Nucleus accumbens (tissue), 56 donors: ENCODE measurements at places on chromosomes 6 and 20.

GRCh38 chr6:142783499-142783898, 161.5 kb downstream of the HIVEP2 start:
- DNase-seq = no peak

DNA sequence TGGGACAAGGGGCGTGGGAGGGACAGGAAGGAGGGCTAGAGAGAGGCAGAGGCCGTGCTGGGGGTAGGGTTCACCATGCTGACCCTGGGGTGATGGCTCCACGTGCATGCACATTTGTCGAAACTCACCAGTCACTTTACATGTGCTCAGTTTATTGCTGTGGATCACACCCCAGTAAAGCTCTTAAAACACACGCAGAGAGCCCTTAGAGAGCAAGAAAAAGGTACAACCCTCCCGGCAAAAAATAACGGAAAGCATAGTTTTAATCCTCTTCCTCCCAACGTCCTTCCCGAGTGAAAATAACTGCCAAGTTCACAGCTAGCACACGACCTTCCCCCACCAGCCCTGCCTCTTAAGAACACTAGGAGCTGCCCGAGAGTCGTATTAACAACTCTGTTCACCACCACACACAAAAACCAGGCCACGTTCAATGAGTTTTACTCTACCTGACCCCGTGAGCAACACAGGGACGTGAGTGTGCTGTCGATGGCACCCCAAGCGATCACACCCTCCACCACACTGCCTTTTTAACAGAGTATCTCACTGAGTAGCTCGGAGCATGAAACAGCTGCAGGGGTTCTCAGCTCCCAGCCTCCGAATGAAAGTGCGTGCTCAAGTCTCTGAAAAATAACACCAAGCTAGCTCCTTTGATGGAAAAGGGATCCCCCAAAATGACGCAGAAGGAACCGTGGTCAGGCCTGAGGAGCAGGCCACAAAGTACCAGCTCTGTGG, 39.7 kb downstream of the TAF4 start:
- no peak for DNase-seq

- no peak for DNase-seq
These were observed 34.7 kb upstream of the FAM8A1 start for GRCh38 chr6:17565399-17565798.

DNA sequence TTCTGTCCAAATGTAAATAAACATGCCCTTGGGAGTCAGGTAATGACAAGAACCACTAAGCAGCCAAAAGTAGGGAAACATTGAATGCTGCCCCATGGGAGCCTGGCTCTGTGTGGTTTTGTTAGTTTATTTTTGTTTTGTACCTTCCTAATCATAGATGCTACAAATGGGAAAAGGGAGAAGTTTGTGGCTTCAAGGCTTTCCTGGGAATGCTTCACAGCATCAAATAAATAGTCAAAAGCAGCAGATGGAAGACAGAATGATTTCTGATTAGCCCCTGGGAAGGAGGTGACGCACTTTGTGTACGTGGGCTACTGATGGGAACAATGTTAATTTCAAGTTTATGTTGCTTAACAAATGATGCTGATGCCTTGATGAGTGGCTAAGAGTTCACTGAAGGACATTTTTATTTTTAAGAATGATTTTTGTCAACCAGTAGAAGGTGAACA, 532.7 kb downstream of the BCKDHB start:
- DNase-seq = no peak

GRCh38 chr20:34316196-34316814, 13.2 kb upstream of the AHCY start:
- no peak for DNase-seq

DNA sequence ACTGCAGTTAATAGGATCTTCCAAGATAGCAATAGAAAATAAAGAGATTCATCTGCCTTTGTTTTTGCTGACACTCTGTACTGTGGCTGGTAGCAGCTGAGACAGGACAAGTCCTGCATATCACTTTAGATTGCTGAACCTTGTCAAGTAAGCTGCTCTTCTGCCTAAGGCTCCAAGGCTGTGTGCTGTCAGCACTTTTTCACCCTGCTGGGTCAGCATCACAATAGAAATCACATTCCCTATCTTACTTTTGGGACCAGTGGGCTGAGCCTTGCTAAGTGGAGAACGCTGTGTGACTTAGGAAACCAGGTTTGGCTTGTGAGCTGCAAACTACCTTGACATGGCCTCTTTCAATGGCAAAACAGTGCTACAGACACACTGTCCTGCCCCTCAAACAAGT, 263.9 kb downstream of the FRK start:
- DNase-seq = no peak

GRCh38 chr6:8608737-8609136, 173.4 kb upstream of the SLC35B3 start:
- DNase-seq = no peak

DNA sequence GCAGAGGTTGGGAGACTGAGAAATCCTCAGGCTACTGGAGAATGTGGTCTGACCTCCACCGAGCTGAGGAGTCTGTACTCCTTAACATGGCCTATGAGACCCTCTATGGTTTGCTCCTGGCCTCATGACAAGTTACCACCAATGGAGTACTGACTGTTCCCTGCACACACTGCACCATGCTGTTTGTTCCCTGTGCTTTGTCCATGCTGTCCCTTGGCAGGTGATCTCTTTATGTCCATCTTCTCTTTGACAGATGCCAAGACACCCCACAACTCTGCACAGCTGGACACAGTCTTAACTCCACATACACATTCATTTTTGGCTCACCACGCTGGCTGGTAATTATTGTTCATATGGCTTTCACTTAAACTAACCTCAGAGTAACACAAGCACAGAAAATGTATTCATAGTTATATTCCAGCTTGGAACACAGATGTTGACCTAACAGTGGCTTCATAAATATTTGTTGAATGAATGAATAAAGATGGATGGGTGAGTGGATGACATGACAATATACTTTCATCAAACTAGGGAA, 258.0 kb downstream of the ATXN1 start:
- DNase-seq = no peak

DNA sequence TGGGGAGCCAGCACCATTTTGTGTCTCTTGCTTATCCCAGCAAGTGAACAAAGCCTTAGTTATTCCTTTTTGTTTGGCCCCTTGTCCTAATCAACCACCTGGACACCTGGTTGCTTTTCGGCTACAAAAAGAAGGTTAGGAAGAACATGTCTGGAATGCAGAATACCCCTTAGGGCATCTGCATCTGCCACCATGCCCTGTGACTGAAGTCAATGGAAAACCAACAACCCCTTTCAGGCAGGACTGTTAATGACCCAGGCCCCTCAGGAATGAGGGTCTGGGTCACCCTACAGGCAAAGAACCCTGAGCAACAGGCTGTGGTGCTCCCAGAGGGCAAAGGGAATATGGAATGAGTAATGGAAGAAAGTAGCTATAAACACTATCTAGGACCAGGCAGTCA, 78.5 kb downstream of the PDE10A start:
- DNase-seq = no peak

- DNase-seq = no peak
These were observed 42.9 kb downstream of the TMEM244 start for GRCh38 chr6:129818251-129818650.

DNA sequence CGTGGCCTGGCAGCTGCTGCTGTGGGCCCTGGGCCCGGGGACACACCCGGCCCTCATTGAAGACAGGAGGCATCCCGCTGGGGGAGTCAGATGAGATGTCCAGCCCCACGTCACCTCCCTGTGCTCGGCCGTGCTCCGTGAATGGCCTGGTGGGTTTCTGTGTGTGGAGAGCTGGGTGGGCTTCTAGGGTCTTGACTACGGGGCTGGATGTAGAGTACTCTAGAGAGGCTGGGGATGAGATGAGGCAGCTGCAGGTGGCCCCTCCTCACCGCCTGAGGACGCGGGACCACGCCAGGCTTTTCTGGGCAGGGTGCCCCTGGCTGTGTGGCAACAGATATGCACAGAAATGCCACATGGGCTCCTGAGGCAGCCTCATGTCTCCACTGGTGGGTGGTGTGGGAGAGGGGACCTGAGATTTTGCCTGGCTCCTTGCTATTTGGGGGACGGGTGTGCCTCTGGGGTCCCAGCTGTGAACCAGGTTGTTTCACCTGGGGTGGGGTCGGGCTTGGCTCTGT, 8.4 kb upstream of the BHLHE23 start:
- DNase-seq = no peak

- no peak for DNase-seq
These were observed 75.8 kb downstream of the SYCP2L start for GRCh38 chr6:10962673-10963072.

GRCh38 chr6:135382182-135382628, 115.3 kb downstream of the AHI1 start:
- no peak for DNase-seq

DNA sequence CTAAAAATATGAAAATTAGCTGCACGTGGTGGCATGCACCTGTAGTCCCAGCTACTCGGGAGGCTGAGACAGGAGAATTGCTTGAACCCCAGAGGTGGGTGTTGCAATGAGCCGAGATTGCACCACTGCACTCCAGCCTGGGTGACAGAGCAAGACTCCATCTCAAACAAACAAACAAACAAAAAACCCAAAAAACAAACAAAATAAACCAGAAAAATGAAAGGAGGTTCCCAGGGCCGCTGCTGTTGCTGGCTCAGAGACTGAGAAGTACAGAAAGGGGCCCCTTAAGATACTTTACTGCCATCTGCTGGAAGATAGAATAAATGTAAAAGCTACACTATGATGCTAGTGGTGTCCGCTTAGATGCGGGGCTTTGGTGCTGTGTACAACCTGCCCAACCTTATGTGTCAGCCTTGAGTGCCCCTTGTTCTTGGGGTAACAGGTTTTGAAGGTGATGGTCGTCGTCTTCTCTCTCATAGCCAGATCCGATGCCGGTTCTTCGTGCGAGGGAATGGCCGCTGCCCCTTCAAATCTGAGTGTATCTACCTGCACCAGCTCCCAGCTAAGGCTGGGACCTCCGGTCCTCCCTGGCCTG, 2.8 kb upstream of the FANCE start:
- DNase-seq = peak; percentile 16

DNA sequence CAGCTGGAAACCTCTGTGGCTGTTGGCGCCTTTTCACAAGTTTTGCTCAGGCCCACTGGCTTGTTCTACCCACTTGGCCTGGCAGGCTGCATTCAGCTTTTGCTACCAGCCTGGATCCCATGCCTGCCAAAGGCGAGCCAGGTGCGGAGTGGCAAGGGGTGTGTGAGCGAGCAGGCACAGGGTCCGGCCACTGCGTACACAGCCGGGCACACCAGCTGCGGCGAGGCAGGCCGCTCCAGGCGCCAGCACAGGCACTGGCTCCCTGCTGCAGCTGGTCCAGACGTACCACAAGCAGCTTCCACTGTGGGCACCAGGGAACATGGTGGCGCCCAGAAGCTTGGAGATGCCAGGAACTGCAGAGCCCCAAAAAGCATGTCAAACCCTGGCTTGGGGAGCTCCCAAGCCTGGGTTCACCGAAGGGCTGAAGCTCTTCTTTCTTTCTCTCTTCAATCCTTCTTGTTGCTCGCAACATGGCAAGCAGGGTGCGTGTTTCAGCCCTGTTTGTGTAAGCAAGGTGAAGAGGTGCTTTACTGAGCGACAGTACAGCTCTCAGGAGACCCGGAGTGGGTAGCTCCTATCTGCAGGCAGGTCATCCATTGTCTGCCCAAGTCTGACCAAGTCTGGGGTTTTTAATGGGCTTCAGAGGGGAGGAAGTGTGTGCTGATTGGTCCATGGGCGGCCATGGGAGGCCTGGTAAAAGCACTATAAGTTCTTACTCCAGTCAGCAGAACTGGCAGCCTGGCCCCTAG, 32.6 kb upstream of the GRM4 start:
- DNase-seq = no peak

DNA sequence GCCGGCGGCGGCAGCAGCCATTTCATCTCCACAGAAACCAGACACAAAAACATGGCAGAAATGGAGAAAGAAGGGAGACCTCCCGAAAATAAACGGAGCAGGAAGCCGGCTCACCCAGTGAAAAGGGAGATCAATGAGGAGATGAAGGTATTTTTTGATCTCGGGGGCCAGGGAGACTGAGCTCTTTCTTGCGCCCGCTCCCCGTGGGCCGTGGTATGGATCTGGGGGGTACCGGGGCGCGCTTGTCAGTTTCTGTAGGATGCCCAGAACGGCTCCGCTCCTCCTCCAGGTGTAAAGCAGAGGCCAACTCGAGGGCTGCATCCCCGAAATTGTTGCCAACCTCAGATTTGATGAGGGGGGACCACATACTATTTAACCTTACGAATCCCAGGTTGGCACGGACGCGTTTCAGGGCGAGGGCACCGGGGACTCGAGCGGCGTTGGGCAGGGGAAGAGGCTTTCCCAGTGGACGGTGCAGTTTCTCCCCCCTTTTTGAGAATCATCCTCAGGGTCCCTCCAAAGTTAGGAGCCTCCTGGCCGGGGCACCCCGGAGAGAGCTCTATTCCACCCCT, 735 bp downstream of the SOBP start:
- DNase-seq = peak; percentile 45

GRCh38 chr6:32609391-32609730, 19.7 kb upstream of the HLA-DRB1 start:
- DNase-seq = no peak

DNA sequence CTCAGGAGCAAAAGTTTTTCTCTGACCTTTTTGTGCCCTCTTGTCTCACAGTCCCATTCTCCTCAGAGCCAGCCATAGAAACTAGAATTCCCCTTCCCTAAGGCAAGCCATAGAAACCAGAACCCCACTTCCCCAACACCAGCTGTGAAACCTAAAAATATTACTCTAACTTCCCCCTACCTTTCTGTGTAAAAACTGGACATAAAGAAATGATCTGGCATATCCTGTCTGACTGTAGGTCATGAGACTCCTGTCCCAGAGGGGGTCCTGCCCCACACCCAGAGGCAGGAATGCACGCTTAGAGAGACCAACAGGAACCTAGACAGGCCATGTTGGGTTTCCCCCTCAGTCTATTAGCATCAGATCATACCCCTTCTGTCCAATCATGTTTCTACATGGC, 140.6 kb upstream of the SLC22A16 start:
- DNase-seq = no peak

DNA sequence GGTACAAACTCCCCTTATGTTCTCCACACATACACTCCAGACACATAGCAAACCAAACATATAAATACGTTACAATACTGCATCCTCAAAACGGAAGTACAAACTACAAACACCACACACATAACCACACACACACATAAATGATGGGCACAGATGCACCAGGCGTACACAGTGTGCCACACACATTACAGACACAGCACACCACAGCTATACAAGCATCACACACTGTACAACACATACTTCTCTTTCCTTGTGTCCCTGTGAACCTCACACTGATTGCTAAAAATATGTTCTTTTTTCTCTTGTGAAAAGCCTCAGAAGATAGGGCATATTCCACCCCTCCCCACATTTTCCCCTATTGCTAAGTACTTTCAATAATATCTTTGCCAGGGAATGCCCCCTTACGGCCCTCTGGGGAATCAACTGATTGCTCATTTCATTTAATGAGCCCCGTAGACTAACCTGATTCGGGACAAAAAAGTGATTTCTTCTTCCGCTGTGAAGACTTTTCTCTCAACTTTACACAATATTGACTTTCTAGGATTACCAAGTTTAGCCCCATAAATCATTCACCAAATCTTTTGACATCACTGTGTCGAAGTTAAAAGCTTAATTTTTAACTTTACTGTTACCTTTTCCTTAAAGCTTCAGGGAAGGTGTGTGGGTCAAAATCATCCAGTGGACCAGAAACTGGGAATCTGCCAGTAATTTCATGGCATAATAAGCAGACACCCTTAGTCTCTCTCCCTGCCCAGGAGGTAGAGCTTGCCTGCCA, at the start of gene SLC17A1:
SLC17A1 (minus strand) TSS at position 521 of the 775 bp plus-strand sequence. CDS start 1,495 bp downstream, outside the sequence.
- no peak for DNase-seq
